ENCODE measurements at places on chromosomes 11 and 22.
A peak's percentile ranks its signal among the peaks of the same experiment; 100 is the strongest.

- no peak for DNase-seq
These were observed 804.6 kb upstream of the RAG2 start for GRCh38 chr11:37402663-37403062.

DNA sequence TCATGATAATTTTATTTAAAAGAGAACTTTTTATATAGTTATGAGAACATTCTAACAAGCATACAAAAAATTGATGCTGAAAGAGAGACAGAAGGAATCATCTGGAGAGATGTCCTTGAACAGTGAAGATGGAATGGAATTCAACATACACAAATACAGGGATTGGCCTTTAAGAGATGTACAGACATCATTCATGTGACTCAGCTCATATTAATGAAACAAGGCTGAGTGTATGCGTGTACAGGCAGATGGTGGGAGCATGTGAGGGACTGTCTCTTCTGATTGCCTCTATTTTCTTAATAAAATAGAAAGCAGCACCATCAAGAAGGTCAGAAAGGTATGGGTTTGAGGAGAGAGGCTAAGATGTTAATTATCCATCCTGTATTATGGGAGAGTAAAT is 793.3 kb downstream of the CNTN5 start:
- no peak for DNase-seq

DNA sequence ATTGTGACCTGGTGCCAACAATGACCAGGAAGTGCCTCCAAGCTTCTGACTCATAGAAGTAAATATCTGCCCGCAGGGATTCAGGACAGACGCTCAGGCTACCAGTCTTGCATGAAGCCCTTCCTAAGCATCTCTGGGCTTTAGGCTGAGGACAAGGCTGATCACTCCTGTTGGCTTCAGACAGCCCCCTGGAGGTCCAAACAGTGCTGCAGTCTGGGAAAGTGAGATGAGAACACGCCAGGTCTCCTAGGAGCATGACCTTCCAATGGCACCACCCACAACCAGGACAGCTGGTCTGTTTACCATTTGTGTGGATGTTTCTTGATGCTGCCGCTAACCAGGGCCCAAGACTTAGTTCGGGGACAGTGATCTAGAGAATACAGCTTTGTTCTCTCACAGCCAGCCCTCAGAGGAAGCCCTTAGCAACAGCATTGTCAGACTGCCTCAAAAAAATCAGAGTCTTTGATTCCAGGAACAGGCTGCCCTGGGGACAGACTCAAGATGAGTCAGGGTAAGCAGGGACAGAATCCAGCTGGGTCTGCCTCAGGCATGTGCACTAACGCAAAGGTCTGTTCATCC is 111.2 kb downstream of the ZNF280B start:
- DNase-seq: no peak

DNA sequence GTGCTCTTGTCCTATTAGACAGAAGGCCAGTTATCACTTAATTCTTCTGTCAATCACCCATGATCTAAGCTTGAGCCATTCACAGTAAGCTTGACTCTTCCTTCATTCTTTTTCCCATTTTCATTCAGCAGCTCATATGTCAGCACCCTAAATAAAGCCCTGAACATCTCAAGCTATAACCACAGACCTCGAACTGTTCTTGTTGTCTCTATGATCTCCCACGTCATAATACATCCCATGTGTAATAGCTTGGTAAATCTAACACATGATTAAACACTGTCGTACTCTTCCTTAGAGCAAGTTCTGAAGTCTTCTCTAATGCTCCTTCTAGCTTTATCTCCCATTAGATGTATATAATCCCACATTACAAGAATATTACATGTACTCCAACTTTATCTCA is 14.4 kb downstream of the MUC15 start:
- no peak for DNase-seq

DNA sequence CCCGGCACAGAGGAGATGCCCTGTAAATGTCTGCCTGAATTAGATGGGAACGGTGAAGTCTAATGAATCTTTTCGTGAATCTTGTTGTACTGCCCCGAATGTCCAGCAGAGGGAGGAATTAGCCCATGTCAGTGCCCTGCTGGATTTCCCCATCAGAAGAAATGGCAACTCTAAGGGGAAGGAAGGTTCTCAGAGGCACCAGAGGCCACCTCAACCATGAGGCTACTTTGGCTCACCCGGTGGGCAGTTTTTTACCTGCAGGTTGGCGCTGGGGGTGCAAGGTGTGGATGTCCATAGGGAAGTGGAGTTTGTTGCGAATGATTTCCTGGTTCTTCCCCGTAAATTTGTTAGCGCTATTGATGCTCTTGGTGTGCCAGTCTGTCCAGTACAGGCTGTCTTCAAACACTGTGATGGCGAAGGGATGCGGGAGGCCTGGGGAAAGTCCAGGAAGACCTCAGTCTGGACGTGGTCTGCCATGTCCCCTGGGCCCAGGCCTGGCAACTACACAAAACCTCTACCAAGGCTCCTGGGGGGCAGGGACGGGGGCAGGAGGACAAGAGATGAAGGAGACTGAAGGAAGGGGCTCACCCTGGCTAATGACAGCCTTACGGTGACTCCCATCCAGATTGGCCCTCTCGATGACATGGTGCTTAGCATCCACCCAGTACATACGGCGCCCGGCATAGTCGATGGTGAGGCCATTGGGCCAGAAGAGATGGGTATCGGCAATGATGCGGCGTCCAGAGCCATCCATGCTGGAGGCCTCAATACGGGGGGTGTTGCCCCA is 28.5 kb downstream of the LRP4 start:
- DNase-seq: peak; percentile 36

GRCh38 chr11:118791111-118791960 is at the start of gene DDX6:
TSS of gene DDX6 (minus strand) at chr11:118791164. CDS start at chr11:118786251, 4,913 bp downstream.
- peak; percentile 83 for DNase-seq

- no peak for DNase-seq
These were observed 210.0 kb downstream of the NAV2 start for GRCh38 chr11:19922689-19923035.

DNA sequence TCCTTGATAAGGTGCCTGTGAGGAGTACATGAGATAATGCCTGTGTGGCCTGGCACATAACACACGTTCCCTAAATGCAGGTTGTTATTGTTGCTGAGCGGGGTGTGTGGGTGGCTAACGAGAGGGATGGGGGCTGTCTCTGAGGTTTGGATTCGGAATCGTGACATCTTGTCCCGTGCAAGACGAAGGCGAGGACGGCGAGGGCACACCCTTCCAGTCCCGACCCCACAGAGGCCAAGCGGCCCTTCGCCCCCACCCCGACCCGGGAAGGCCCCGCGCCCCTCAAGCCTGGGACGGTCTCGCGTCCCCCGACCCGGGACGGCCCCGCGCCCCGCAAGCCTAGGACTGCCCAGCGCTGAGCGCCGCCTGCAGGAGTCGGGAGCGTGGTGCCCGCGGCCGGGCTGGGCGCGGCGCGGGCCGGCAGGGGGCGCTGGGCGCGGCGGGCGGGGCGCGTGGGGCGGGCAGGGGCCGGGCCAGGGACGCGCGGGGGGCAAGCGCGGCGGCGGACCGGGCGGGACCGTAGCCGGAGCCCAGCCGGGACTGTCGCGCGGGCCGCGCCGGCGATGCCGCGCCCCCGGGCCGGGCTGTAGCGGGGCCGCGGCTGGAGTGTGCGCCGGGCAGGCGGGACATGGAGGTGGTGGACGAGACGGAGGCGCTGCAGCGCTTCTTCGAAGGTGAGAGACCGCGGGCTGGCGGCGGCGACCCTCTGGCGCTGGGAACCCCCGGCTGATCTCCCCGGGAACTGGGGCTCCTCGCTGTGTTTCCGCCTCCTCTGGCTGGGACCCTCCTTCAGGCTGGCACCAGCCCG is at the start of gene MYRF:
Gene MYRF (plus strand): TSS at position 520 of the 808 bp plus-strand sequence. CDS start 109 bp downstream, at position 629.
- peak; percentile 67 for DNase-seq

DNA sequence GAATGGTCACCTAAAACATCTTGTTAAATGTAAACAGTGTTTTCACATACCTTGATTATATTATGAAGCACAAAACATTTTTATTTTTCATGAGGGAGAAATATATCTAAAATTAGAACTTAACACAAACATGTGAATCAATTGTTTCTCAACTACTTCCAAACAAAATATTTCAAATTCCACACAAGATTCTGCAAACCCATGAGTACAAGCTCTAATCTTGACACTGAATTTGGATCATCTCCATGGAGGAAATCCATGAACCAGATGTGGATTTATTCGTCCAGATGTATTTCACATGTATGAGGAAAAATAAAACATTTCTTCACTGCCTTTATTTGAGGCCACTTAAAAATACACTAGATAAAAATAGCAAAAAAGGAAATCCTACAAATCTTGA is 184.2 kb downstream of the SBF2 start:
- DNase-seq: no peak

DNA sequence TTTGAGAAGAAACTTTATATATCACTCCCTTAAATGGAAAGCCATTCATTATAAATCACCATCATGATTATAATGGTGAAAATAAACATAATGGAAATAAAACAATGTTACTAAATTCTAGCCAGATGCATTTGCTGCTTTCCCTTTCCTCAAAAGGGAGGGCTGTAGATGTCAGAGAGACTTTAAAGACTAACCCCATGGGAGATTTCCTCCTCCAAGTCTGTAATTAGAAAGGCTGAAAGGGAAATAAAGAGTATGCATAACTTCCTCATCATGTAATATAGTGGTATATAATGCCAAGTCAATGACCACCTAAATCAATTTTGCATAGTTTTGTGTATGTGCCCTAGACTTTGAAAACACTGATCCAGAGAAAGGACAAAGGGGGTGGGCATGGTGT is 6.4 kb downstream of the CD6 start:
- DNase-seq: no peak

- no peak for DNase-seq
These were observed 6.7 kb downstream of the SMTN start for GRCh38 chr22:31087744-31088215.

- no peak for DNase-seq
These were observed 1.3 kb upstream of the PAK1 start for GRCh38 chr11:77475206-77475605.

DNA sequence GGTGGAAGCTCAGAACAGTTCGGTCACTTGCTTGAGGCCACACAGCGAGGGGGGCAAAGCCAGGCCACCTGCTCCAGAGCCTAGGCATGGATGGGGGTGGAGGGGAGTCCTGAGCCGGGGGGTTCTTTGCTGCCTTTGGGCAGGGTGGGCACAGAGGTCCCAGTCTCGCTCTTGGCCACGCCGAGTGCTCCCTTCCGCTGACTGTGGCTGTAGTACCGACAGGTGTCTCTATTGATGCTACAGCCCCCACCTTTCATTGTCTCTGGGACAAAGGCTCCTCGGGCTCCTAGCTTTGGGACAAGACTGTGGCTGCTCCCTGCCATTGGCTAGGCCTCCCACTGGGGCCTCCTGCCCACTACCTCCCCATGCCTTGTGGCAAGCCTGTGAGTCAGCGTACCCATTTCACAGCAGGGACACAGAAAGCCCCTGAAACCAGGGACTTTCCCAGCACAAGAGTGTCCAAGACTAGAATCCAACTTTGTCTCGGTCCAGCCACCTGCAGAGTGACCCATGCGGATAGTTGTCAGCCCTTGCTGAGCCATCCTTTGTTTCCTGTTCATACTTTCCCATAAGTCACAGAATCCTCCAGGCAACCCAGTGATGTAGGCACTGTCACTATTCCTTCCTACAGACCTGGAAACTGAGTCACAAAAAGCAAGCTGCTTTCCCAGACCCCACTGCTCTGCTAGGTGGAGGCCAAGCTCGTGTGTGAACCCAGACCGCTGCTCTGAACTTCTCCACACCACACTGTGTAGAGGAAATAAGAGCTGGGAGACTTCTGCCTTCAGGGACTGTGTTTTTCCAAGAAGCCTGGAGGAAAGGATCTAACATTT is 17.2 kb downstream of the MYEOV start:
- no peak for DNase-seq

- no peak for DNase-seq
These were observed 478.8 kb upstream of the RAG2 start for GRCh38 chr11:37076866-37077265.

DNA sequence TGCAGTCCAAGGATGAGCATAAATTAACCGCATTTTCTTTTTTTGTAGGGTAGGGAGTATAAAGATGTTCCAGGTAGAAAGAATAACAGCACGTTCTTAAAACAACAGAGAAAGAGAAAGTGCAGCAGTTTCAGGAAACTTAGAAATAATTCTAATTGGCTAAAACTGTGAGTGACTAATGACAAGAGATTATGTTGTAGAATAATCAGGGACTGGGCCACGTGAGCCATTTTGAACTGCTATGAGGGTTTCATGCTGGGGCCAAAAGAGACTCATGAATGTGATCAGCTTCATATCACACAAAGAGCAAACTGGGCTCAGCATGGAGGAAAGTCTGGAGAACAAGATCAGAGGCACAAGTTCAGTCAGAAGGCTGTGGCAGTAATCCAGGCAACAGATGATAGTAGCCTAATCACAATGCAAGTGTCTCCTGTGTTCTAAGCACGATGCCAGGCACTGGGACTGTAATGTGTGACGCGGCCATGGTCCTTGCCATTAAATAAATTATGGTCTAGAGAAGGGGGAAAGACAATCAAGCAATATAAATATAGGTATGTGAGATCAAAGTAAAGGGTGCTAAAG is 17.9 kb downstream of the CWF19L2 start:
- no peak for DNase-seq

- DNase-seq: no peak
These were observed 38.2 kb downstream of the TOM1 start for GRCh38 chr22:35337932-35338331.

GRCh38 chr11:70421123-70421522 is 22.8 kb downstream of the CTTN start:
- DNase-seq: no peak

DNA sequence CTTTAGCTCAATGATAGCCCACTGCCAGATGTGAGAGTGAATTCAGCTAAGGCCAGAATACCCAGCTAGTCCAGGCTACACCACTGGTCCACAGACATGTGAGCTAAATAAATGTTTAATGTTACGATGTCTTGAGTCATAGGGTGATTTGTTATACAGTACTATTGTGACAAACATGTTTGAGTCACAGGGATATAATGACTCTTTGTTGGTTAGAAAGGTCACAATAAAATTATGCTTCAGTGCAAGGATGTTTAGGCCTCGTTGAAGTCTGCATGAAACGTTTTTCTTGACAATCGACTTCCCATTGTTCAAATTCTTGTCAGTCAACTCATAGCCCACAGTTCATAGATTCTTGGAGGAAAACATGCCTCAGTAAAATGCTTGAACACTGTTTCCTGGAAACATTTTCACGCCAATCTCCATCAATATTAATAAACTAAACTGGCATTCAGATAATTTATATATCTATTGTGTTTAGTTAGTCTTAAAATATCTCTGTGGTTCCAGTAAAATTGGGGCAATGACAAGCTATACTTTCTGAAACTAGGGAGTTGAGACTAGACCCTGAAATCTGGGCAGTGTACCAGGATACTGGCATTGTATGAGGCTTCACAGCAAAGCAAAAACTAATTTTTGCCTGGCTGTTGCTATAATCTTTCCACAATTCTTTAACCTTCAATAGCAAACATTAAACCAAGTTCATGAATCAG is 650.8 kb upstream of the KIRREL3 start:
- DNase-seq: no peak

DNA sequence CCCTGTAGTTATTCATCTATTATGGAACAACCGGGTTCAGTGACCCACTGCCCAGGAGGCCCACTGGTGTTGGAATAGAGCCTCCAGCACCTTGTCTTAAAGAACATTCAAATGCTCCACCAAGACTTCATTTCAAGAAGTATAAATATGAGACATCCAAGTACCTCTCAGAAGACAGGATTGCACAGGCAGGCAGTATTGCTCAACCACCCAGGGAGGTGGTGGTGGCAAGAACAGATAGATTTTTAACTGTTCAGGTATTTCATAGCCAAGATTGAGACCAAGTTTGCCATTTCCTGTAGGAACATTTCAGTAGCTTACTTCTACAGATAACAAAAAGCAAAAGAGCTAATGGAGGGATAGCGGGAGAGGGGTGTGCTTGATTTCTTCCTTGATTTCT is 78.7 kb downstream of the COMMD9 start:
- DNase-seq: no peak

- DNase-seq: no peak
These were observed 506.5 kb downstream of the MN1 start for GRCh38 chr22:27295040-27295439.

Measured in activated B cell treated with CpG ODN at 0.5 μM for 24 hours (primary cell).